ENCODE measurements at places on chromosomes 3 and 15.

- DNase-seq: no peak
Observed at GRCh38 chr3:162892921-162893793, 1396.5 kb downstream of the OTOL1 start.

- DNase-seq: no peak
Observed at GRCh38 chr15:34132881-34133280, 31.0 kb downstream of the PGBD4 start.

DNA sequence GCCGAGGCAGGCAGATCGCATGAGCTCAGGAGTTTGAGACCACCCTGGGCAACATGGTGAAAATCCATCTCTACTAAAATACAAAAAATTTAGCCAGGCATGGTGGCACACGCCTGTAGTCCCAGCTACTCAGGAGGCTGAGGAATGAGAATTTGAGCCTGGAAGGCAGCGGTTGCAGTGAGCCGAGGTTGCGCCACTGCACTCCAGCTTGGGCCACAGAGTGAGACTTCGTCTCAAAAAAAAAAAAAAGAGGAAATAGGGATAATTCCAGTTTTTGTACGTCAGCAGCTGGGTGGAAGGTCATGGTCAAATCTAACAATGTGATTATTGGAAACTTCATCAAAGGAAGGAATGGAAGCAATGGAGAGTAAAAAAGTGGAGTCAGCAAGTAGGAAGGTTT, 3.1 kb downstream of the CMC1 start:
- no peak for DNase-seq

GRCh38 chr3:41120460-41120859, 78.8 kb upstream of the CTNNB1 start:
- DNase-seq: no peak

DNA sequence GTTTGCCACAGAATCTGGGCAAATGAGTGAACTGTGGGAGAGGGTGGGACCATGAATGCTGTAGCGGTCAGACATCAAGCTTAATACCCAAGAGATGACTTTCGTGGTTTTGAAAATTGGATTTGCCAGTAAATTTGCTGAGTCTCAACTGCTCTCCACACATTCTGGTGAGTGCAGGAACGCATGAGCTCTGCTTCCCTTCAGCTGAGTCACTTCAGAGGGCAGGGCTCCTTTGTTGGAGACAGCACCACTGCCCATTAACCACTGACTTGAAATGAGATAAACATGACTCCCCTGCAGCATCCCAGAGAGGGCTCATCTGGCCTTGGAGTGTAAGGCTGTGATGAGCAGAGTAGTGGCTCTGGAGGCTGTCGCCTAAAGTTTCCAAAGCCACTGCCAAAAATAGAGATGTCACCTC, 22.6 kb downstream of the RARRES1 start:
- peak; percentile 94 for DNase-seq

DNA sequence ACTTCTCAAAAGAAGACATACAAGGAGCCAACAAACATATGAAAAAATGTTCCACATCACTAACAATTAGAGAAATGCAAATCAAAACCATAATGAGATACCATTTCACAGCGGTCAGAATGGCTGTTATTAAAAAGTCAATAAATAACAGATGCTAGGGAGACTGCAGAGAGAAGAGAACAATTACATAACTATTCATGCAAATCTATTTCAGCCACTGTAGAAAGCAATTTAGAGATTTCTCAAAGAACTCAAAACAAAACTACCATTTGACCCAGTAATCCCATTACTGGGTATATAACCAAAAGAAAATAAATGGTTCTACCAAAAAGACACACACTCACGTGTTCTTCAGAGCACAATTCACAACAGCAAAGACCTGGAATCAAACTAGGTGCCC, 116.3 kb downstream of the VPS13C start:
- DNase-seq: no peak

DNA sequence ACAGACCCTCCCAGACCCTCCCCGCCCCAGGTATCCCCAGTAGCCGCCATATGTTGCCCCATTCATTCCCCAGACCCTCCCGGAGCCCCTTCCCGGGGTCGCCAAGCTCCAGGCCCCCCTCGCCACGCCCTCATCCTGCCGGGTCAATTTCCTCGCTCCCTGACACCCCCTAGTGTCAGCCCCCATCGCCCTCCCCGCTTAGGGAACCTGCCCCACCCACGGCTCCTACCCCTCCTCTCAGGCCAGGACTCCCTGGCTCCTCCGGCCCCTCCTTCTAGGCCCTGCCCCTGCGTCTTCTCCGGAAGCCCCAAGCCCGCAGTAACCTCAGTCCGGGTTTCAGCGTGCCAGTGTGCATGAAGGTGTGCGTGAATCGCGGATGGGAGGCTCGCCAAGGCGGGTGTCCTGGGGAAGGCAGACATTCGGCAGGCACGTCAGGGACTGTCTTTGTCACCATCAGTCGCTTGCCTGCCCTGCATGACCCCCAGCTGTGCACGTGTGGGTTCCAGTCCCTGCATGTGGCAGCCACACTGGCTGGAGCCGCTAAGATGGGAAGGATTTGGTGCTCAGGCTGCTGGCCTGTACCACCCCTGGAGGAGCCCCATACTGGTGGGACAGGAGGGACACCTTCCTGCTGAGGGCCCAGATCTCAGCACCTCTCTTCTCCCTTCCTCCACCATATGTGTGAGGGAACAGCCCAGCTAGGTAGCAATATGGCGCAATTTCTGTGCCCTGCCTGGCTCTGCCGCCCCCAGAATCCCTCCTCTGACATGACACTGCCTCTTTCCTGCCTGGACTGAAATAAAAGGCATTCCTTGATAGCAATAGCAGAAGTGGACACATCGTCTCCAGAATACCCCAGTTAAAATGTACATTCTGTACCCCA, 693 bp downstream of the DISP2 start:
- DNase-seq: peak; percentile 44

DNA sequence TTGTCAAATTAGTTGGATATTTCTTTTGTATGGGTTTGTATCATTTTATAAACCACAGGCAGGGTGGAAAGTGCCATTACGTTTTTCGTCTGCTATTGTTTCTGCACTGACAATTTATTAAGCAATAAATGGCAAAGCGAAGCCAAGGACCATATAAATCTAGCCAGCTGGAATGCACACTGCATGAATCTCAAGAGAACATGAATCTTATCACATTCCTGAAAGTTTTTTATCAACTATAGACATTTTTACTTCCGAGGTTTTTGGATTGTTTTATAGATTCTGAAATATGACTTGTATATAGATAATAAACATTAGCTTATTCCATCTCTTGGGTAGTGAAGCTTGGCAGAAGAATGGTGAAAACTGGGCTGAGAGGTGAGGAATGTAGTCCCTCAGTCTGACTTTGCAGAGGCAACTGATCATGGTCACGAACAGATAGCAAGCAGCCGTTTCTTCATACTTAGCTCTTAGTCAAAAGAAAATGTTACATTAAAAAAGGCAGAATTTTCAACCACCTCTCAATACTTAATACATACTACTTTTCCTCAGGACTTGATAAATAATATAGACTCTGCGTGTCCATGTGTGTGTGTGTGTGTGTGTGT, 102.7 kb downstream of the OSBPL10 start:
- no peak for DNase-seq

DNA sequence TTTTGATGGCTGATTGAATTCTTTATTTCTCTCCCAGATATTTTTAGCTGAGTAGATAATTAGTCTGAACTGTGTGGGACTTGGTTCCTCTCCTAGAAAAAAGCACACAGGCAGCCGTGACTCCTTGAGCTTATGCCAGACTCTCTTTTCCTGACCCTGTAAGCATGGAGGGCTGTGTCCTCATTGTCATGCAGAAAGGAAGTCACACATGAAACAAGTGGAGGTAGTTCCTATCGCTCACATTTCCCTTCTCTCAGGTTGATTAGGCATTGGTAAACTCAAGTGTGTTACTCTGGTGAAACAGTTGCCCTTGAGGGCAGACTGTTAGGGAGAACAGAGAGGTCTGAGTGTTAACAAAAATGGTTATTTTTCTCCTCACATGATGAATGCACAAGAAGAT, 6.3 kb upstream of the RTP4 start:
- DNase-seq: no peak

GRCh38 chr3:13316603-13317002, 103.5 kb downstream of the NUP210 start:
- DNase-seq: no peak

- DNase-seq: peak; percentile 78
Observed at GRCh38 chr3:171187706-171188290, 161.3 kb upstream of the SLC2A2 start.

DNA sequence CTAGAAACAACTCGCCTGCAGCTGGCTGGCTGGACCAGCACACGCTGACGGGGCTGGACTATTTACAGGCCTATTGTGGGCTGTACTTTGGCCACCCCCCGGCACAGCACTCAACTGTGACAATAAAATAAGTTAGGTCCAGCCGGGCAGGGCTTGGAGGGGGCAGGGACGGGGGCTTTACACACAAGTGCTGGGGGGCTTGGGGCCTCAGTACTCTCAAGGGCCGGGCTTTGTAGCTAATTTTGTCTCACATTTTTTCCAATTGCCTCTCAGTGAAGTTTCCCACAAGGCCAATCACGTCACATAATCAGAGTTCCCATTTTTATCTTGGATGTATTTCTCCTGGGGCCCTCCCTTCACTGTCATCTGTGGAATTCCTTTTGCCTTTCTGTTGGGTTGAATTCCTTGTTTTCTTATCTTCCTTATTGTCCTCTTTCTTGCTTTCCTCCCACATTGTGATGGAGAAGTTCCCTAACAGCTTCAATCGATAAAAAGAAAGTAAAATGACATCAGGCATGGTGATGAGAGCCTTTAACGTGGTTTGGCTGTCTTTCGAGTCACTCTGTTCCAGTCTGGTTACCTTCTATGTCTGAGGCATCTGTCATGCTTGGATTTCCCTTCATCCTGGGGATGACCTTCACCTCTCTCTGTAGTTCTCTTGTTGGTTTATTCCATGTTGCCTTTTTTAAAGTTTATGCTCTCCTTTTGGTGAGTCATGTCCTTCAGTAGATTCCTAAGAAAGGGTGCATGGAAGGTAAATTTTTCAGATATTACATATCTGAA, 44.1 kb upstream of the CMTM7 start:
- no peak for DNase-seq

DNA sequence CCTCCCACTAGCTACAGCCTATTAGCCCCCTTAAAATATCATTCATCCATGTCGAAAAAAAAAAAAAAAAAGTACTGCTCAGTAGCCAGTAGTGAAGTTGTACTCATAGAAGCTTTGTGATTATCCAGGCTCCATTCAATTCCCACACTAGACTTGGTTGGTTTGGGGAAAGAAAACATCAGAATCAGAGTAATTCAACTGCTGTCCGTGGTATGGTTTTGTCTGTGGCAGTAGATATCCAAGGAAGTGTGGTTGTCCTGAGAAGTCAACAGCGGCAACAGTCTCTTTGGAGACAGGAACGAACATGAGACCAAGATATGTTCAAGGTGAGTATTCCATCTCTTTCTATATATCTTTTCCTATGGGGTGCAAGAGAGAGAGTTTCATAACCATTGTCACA, 99.2 kb downstream of the GOLIM4 start:
- no peak for DNase-seq

All from hematopoietic multipotent progenitor cell treated with erythropoietin and hydrocortisone succinate and interleukin-3 and kit ligand, for 4 days (in vitro differentiated cells).